Natural killer cell treated with Interleukin-12 subunit alpha and Interleukin-12 subunit beta and Interleukin-15 and Interleukin-18, amount 100 ng/mL, for 72 hours (primary cell): ENCODE measurements at places on chromosomes 3 and 15. TPM values are rescaled to one million over a fixed set of nuclear protein-coding genes. Genes with fewer than 3 reads are reported as not detected.

- no peak for DNase-seq
Observed at GRCh38 chr3:196513697-196514349, 1.3 kb downstream of the SMCO1 start.

GRCh38 chr15:95647531-95648277, 682.8 kb upstream of the NR2F2 start:
- no peak for DNase-seq

- DNase-seq = no peak
Observed at GRCh38 chr3:21979706-21980105, 228.7 kb upstream of the ZNF385D start.

DNA sequence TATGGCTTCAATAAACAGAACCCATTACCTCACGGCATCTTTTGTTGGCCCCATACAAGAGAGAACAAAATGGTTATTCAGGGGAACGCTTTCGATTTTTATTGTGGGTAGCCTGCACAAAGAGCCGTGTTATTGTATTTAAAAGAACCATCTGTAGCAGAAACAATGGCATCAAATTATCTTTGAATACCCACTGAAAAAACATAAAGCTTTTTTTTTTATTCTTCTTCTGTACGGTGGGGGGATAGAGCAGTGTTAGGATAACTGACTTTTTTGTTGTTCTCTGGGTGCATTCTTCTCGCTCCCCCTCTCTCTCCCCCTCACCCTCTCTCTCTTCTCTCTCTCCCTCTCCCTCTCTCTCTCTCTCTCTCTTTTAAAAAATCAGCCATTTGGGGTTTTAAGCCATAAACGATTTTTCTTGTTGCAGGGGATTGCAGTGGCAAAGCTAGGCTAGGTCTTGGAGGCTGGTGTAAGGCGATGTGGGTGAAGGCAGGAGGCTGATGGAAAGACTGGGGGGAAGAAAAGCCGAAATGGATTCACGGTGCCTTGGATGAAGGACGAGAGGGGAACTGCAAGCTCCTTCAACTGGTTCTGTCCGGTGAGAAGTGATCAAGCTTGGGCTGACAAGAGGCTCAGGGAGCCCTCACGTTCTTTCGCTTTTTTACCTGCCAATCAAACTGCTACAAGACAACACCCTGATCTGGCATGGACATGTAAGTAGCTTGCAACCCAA, 12.4 kb upstream of the SOX2 start:
- no peak for DNase-seq

GRCh38 chr3:12759097-12759679, at the start of gene TMEM40:
Gene TMEM40, minus strand, starts transcription at chr3:12759259. Its CDS starts 9,427 bp downstream, at chr3:12749832.
- no peak for DNase-seq

GRCh38 chr3:32249184-32249782, 10.8 kb downstream of the CMTM8 start:
- DNase-seq = no peak

GRCh38 chr3:17025594-17026139, 140.9 kb downstream of the PLCL2 start:
- no peak for DNase-seq

DNA sequence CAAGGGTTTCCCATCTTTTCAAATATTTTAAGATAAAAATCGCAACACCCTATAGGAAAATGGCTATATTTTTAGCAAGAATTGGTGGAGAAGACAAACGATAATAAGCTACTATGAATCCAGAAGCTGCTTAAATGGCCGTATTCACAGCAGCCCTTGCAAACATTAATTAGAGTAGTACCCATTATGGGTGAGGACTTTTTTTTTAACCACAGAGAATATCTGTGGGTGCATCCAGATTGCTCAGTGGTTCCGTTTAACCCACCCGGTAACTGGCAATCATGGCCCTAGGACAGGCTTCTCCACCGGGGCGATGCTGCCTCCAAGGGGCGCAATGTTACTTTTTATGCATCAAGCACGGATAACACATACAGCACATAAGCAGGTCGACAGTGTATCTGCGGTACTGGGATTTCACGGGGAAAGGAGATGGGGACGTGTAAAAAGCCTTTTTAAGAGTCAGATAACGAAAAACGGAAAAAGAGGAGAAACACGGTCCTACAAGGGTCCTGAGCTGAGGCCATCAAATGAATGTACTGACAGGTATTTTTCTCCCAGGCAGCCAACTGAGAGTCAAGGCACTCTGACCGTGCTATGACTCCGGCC, 968 bp upstream of the TMEM266 start:
- no peak for DNase-seq

DNA sequence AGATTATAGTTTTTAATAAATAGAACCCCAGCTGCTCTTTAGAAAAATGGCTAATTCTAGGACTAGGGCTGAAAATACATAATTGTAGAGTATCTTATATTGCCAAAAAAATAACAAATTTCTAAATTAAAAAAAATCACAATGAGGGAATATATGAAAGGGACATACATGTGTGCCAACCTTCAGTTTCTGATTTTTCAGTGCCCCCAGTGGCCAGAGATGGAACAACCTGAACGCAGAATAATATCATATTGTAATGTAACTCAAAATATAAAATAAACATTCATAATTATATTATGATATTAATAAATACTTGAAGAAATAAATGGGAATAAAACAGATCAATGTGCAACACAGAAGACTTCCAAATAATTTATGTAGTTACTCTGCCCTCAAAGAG, 460.5 kb downstream of the ZNF385D start:
- DNase-seq = no peak

DNA sequence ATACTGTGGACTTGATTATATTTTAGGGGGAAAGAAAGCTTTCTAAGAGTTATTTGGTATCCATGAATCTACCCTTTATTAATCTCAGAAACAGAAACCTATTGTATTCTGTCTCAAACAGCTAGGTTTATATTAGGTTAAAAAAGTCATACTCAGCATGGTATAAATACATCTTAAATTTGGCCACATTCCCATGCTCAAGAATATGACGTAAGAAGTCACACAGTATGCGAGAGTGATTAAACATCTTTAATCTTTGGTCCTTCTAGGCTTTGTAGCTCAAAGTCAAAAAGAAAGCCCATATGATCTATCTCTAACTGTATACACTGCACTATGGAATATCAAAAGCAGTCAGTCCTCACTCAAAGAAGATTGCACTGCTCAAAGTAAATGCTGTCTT, 131.4 kb downstream of the EPHA3 start:
- DNase-seq = no peak

- DNase-seq = no peak
Observed at GRCh38 chr15:43285609-43286037, 18.9 kb upstream of the TGM5 start.

DNA sequence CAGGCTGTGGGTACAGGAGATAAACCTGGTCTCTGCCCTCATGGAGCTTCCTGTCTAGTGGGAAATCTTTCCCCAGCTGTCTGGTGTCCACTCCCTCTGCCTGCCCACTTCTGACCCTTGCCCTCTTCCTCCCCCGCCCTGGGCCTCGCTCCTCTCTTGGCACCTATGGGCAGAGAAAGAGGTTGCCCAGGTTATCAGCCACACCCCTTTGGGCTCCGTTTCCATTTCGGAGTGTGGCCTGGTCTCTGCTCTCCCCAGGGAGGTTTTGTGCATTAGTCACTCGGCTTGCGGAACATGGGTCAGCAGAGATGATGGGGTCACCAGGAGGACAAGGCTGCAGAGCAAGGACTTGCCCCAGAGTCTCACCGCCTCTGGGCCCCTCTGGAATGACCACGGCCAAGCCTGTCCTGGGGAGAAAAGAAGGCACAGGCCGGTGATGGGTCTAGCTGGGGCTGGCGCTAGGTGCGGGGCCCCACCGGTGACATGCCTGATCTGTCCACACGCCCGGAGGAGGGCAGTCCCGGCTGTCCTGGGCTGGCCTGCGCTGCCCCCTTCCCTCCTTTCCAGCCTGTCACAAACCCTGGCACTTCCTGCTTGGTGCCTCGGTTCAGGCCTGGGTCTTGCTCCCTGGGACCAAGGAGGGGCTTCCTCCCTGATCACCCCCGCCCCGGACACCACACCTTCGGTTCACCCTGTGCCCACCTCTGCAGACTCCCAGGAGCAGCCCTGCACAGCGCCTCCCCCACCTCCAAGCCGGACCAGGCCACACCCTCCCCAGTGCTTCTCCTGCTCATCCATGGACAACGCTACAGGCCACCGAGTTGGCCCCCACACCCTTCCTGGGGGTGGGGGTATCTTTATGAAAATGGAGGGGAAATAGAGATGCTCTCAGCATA, 35.6 kb upstream of the MUC4 start:
- no peak for DNase-seq

- DNase-seq = no peak
Observed at GRCh38 chr3:156579427-156579851, 24.5 kb upstream of the SSR3 start.

DNA sequence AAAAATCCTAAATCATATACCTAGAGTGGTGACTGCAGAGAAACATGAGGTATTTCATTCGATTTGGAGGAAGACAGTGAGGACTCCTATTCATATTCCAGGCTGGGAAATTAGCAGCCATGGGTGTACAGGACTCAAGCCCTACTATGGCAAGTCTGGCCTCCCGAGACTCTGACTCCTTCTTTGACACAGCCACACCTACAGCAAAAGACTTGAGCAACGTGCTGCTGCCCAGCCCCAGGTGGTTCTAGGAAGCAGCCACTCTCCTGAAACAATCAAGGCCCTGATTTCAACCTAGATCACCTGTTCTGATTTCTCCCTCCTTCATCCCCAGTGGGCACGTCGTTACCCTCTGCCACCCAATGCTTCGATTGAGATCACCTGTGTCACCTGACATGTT, 84.0 kb upstream of the ATP11B start:
- DNase-seq = no peak

DNA sequence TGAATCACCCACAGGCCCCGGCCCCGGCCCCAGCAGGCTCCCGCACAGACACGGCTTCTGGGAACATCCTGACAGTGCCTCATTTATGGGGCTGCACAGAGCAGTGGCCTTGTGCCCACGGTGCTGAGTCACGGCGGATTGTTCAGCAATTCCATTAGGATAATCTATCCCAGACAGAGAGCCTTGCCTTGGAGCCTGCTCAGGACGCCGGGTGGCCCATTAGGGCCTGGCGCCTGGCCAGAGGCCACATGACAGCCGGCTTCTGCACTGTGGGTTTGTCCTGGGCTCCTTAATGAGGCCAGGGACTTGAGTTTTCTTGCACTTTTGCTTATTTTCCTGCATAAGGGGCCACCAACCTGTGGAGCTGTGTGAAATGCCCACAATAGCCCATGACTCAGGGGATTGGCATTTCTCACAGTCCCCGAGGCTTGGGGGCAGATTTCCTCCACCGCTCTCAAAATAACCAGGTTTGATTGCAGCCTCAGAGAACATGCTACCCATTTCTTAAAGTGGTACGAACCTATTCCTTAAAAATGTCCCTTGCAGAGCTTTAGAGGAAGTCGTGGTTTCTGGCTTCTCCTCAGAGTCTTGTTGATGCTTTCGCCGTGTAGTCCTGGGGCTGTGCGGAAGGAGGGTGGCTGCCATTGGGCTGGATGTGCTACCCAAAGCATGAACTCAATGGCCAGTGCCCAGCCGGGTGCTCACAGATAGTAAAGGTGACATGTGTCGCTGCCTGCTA, 19.0 kb downstream of the SYNM start:
- no peak for DNase-seq

DNA sequence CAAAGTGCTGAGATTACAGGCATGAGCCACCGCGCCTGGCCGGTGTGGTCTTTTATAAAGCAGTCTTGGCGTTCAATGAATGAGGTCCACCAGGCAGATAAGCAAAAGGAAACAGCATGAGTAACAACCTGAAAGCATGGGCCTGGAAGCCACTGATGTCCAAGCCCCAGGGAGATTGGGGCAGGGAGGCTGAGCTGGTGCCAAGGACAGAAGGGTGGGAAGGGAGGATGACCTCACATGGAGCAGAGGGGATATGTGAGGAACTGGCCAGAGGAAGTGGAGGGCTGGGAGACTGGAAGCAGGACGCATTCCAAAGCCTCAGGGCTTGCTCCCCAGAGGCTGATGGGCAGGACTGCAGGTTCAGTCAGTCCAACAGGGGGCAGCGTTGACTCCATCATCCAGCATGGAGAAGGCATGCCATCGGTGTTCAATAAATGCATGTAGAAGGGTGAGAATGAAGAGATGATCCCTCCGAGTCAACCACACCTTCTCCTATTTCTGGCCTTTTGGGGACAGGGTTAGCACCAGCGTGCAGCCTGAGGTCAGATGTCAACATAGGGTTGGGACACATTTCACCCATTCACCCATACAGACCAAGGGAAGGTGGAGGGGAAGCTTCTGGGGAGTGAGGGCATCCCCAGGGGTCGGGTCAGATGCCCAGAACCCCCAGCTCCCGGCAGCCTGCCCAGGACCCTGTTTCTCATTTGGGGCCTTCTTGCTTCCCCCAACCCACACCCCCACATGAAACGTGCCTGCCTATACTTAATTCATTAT, 14.8 kb downstream of the MYL3 start:
- no peak for DNase-seq

GRCh38 chr15:82768414-82769054, 37.3 kb downstream of the FSD2 start:
- no peak for DNase-seq

DNA sequence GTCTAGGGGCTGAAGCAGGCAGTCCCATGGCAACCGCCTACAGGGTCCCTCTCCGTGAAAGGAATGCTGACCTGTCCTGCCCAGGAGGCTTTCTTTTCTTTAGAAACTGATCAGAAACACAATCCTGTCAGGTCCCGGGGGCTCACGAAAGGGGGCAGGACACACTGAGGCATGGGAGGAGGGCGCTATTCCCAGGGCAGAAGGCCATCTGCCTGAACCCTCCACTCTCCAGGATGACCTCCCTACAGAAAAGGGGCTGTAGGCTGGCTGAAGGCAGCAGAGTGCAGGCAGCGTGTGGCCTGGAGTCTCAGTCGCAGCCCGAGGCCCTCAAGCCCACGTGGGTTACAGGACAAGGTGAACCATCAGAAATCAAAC, 18.4 kb upstream of the LRRK1 start:
- no peak for DNase-seq

- DNase-seq = no peak
Observed at GRCh38 chr15:74396445-74397238, 29.2 kb upstream of the CYP11A1 start.

GRCh38 chr15:68781217-68781616, 39.5 kb downstream of the ANP32A start:
- DNase-seq = no peak

- no peak for DNase-seq
Observed at GRCh38 chr15:31857194-31857593, 173.1 kb upstream of the CHRNA7 start.

Gene ANKRD34C
- total RNA-seq = not detected

Gene VILL
- 16.9 TPM for total RNA-seq

Gene IDH2
- total RNA-seq = 96.4 TPM

Gene CPNE9
- total RNA-seq = 0.29 TPM

Gene RASL12
- total RNA-seq = not detected

Gene MYL3
- total RNA-seq = not detected

Gene PIGZ
- 1.5 TPM for total RNA-seq

Gene ZBED2
- total RNA-seq = 5.7 TPM

Gene LRTM1
- total RNA-seq = not detected

Gene FAM174B
- total RNA-seq = 0.62 TPM

Gene RRP9
- total RNA-seq = 78.1 TPM

Gene GOLGA8T
- 1.7 TPM for total RNA-seq

Gene GABRR3
- total RNA-seq = not detected

Gene MYLK
- total RNA-seq = 0.12 TPM

Gene CPNE4
- not detected for total RNA-seq

Gene SEC11A
- total RNA-seq = 114 TPM

Gene ACKR2
- total RNA-seq = 2.3 TPM

Gene WWTR1
- total RNA-seq = 0.55 TPM
